Lower lobe of right lung (tissue), 2 donors: ENCODE measurements at places on chromosomes 13 and 19.

DNA sequence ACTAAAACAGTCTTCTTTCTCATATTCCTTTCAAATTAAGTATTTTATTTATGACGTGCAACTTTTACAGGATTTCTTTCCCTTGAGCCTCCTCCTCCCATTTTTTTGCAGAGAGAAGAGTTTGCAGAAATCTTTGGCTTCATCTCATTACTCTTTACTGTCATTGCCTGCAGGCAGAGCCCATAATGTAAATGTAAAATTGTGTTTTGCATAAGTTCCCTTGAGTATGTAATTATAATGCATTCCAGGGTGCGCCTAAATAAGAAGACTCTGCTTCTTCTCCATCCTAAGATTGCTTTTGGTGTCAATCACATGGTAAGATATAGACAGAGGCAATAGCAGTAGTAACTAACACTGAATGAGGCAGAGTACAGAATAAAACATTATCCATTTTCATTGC is 23.0 kb downstream of the MIR17HG start:
- no peak for DNase-seq

DNA sequence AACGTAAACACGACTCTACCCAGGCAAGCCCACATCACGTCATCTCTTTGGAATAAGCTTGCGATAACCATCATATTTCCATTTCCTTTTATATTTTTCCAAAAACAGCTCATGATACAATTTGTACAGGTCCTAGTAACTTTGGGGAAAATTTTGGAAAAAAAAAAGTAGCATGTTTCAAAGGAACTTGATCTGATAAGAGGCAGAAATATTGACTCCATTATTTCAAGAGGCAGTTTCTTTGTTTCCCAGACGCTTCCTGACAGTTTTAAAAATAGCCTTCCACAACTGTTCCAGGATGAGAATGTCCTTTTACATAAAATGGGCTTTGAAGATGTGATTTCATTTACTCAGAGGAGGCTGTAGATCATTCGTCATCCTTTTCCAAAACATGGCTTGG is 23.1 kb downstream of the KLF2 start:
- DNase-seq: no peak

DNA sequence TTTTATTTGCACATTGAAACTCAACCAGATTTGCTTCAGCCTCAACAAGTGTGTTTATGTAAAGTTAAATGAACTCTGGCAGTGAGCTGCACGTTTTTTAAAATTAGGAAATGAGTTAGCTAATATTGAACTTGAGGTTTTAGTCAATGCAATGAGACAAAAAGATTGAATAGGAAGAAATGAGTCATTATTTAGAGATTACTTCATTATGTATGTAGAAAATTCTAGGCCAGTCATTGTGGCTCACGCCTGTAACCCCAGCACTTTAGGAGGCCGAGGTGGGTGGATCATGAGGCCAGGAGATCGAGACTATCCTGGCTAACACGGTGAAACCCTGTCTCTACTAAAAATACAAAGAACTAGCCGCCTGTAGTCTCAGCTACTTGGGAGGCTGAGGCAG is 22.8 kb upstream of the CD70 start:
- no peak for DNase-seq

DNA sequence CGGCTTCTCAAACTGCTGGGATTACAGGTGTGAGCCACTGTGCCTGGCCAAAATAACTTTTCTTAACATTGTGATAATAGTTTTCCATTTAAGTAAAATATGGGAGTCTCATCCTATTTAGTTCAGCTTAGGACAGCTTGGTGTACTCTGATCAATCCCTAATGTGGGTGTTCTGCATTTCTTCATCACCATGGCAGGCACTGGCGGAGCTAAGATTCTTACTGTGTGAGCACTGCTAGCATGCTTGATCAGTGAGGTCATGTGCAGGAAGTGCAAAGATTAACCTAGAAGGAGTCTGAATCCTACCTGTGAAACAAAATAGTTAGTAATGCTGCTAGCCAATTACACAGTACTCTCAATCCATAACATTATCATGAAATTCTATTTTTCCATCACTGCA is 1684.2 kb upstream of the SLC10A2 start:
- no peak for DNase-seq

GRCh38 chr13:36736119-36736726 is 62.4 kb downstream of the SERTM1 start:
- DNase-seq: no peak

DNA sequence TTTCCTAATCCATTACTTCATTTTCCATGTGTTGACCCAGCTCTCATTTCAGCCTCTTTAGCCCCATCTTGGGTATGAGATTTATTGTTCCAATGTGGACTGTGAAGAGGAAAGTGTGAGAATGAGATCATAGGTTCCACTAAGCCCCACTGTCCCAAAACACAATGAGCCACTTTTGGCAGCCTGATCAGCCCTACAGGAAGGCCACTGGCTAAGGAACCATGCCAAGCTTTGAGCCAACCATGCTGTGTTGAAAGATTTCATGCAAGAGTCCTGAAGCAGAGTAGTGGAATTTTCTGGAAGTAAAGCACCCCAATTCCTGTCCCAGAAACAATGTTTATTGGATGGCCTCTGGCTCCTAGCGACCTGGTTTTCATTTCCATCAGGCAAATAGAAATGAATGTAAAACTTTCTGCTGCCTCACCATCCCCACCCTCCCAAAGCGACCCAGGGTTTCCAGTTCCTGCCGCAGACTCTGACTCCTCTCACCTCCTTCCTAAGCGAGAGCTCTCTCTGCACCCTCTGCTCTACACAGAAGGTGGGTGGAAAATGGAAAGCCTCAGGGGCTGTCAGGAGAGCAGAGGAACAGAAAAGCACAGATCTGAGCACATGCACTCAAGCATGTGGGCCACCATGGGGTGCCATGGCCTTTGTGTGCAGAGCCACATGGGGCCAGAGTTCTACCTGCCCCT is 73.1 kb downstream of the KCTD12 start:
- no peak for DNase-seq

GRCh38 chr19:47723581-47723940 is 10.3 kb downstream of the EHD2 start:
- peak; percentile 87 for DNase-seq

DNA sequence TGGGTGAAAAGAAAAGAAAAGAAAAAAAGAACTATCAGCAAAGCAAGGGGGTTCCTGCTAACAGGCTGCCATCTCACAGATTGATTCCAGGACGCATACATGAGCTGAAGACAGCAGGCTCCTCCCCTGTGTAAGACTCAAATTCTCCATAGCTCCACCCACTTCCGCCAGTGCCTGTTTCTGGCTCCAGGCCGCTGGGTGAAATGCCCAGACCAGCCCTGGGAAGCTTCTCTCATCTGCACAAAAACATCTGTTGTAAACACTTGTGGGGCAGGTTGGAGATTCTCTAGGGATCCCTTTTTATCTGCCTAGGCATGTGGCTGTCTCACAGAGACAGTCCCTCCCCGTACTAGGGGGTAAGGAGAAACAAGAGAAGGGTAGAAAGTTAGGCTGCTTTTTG is 1054.4 kb upstream of the SPRY2 start:
- DNase-seq: no peak

- DNase-seq: no peak
Observed at GRCh38 chr19:30695171-30695875, 323.1 kb downstream of the ZNF536 start.

GRCh38 chr13:35136585-35136984 is 194.5 kb downstream of the NBEA start:
- no peak for DNase-seq

GRCh38 chr13:105541565-105541964 is 993.9 kb downstream of the EFNB2 start:
- DNase-seq: no peak

DNA sequence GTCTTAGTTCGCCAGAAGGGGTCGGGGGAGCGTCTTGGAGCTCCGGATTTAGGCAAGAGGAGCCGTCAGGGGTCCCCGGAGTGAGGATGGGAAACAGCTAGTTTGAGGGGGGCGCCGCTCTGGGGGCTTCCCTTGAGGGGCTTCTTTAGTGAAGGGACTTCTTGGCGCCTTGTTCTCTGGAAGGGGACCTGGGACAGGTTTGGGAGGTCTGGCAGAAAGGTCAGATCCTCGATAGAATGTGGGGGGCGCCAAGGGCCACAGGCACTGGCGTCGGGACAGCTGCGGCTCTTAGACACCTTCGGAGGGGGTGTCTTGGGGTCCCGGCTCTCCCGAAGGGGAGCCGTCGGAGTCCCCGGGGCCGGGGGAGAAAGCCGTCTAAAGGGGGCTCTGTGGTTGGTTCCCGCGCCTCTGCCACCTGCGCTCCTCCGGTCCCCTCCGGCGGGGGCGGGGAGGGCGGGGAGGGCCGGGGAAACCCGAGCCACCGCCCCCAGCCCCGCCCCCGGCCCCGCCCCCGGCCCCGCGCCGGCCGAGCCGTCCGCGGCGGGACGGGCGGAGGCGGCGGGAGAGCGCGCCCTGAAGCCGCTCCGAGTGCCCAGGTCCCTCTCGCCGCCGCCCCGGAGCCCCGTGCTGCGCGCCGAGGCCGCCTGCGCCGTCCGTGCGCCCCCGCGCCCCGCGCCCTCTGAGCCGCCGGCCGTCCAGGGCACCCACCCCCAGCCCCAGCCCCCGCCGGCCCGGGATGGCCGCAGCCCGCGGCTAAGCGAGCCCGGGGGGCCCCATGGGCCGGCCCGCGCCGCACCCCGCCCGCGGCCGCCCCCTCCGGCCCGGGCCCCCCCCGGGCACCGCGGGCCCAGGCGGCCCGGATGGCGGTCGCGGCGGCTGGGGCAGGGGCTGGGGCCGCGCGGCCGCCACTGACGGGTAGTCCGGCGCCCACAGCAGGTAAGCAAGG is at the start of gene NRTN:
Gene NRTN, plus strand, starts transcription at position 552 of the 946 bp plus-strand sequence. CDS start 19,099 bp downstream, outside the sequence.
- no peak for DNase-seq

DNA sequence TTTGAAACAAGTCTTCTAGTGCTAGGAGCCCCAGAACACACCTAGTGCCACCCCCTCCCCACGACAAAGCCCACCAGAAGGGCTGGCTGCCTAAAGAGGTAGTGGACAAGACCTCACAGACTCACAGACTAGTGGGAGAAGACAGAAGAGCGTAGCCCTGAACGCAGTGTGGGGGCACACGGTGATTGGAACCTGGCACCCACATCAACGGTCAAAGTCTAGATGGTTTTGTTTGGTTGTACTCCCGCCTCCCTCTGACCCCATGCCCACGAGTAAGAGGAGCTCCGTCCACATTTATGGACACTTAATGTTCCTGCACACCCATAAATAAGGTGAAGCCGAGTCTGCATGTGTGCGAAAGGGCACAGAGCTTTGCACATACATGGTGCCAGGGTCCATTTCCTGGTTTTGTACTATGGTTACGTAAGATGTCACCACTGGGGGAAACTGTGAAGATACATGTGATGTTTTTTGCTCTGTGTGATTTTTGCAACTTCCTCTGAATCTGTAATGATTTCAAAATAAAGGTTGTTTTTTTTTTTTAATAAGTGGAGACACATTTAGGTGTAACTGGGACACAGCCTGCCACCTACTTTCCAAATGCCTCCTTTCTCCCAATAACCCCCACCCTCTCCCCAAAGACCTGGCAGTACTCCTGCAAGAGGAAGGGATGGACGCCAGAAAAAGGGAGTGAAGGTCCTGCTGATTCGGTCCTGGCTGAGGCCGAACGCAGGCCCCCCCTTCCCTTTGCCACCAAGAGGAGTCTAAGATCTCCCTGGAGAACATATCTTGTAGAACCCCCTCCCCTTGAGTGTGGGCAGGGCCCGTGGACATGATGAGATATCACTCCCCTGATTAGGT is 72.8 kb downstream of the GNG7 start:
- DNase-seq: no peak

DNA sequence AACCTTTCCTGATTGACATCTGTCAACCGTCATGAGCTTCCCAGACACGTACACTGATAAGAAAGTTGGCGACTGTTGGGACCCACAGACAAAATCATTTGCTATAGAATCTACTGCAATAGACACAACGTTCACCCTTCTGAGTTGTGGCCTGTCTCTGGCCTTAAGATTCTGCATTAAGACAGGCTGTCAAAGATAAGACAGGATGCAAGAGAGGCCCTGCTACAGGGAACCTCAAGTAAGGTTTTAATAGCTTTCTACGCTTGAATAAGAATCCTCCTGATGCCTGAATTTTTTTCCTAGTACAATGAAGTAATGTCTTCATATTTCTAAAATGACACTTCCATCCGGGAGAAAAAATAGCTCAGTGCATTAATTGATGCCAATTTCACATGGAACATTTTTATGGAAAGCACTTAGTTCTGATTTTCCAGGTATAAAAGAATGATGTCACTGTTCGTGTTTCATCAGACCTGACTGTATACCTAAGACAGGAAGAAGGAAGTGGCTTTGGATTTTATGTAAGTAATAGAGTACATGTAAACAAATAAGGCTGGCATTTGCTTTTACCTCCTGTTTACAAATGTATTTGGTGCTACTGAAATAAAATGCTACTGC is 275.2 kb upstream of the GPC6 start:
- DNase-seq: no peak

- peak; percentile 66 for DNase-seq
Observed at GRCh38 chr19:47699360-47699917, 13.8 kb upstream of the EHD2 start.

- DNase-seq: no peak
Observed at GRCh38 chr19:8811315-8812172, 20.6 kb downstream of the ZNF558 start.

- no peak for DNase-seq
Observed at GRCh38 chr19:38170334-38170733, 53.7 kb downstream of the DPF1 start.

- DNase-seq: no peak
Observed at GRCh38 chr19:16191216-16191908, 6.2 kb downstream of the FAM32A start.

GRCh38 chr13:30421093-30422053 is 920 bp upstream of the UBE2L5 start:
- peak; percentile 88 for DNase-seq

GRCh38 chr13:33548069-33548468 is 262.5 kb upstream of the STARD13 start:
- DNase-seq: no peak

- DNase-seq: no peak
Observed at GRCh38 chr13:109767023-109767422, 19.4 kb downstream of the IRS2 start.

DNA sequence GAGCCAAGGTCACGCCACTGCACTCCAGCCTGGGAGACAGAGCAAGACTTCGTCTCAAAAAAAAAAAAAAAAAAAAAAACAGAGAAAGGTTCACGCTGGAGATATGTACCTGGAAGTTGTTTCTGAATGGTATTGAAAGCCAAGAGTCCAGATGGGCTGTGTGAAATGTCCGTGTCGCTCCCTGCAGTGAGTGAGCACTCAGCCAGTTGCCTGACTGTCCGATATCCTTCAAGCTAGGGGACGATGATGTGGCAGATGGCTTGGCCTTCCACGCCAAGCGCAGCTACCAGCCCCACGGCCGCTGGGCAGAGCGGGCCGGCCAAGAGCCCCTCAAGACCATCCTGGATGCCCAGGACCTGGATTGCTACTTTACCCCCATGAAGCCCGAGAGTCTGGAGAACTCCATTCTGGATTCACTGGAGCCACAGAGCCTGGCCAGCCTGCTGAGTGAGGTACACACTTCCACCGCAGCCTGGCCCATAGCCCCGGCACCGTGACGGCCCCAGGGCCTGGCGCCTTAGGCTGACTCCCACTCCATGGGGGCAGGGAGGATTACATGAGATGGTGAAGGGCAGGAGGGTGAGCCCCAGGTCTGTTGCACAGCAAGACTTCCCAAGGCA is 11.7 kb upstream of the OVOL3 start:
- DNase-seq: no peak

GRCh38 chr13:31060655-31061054 is 101.0 kb downstream of the HSPH1 start:
- DNase-seq: no peak
